ENCODE measurements at places on chromosomes 2 and 18. TPM values are rescaled to one million over a fixed set of nuclear protein-coding genes. Genes with fewer than 3 reads are reported as not detected.

The UNC50 gene
- total RNA-seq = 50.8 TPM

The CMPK2 gene
- total RNA-seq = 0.43 TPM

The OLA1 gene
- 88.9 TPM for total RNA-seq

The CNDP1 gene
- not detected for total RNA-seq

The FOXI3 gene
- not detected for total RNA-seq

The SFXN5 gene
- 10.2 TPM for total RNA-seq

The DUSP2 gene
- 0.28 TPM for total RNA-seq

The ALK gene
- under 0.01 TPM for total RNA-seq

The NEUROD1 gene
- not detected for total RNA-seq

The GPD2 gene
- 27.7 TPM for total RNA-seq
